ENCODE measurements at places on chromosomes 12 and 14. TPM values are rescaled to one million over a fixed set of nuclear protein-coding genes. Genes with fewer than 3 reads are reported as not detected.

DNA sequence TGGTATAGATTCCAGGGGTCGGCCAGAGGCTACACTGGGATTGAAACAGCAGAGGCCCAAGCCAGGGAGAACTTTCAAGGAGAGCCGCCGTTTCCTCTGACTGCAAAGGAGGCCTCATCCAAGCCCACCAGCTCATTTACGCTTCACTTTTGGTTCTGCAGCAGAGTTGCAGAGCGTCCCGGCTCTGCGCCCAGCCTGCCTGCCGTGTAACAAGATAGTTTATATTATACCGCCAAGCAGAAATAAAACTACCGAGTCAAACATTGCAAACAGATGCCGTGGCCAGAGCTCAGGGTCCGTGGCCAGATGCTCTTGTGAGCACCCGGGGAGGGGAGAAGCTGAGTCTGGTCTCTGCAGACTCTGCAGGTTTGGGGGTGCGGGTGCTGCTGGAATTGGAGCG, 60.7 kb upstream of the TBX3 start:
- no peaks in the 10 kb centered on the region for H3K4me1 ChIP-seq
- H3K27me3 ChIP-seq, result peaks cover 20% of the 10 kb centered on the region
- no peak for DNase-seq
- H3K27ac ChIP-seq, result no peak overlapping the region

Gene CPNE8
- total RNA-seq, result 1.7 TPM

- DNase-seq, result no peak
- peaks cover 26% of the 10 kb centered on the region for H3K27me3 ChIP-seq
- no peaks in the 10 kb centered on the region for H3K36me3 ChIP-seq
- H3K4me3 ChIP-seq, result no peak overlapping the region
- H3K4me1 ChIP-seq, result peaks cover 3% of the 10 kb centered on the region
These were observed 49.4 kb downstream of the CD9 start for GRCh38 chr12:6249580-6249979.

- H3K4me3 ChIP-seq, result no peak overlapping the region
- no peak for DNase-seq
- no peak overlapping the region for H3K27ac ChIP-seq
These were observed 121.7 kb downstream of the PPM1H start for GRCh38 chr12:62813031-62813829.

DNA sequence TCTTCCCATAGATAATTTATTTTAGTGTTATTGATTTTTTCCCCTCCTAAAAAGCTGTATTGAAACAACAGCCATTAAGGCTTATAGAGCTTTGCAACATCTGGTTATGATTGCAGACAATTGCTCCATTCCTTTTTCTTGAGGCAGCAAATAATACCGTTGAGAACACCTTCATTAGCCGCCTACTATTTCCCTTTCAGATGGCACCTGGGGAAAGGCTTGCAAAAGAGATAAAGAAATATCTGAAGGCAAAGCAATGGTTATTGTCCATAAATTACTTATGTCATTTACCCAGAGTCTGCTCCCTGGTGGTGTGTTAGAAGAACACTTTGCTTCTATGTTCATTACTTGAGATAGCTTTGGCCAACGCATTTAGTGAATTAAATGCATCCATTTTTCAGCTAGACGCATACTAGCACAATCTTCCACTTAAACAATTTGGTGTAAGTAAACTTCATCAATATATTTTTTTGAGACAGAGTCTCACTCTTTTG, 377.8 kb downstream of the KCNH5 start:
- no peak for DNase-seq
- no peaks in the 10 kb centered on the region for H3K36me3 ChIP-seq
- H3K27ac ChIP-seq, result no peak overlapping the region
- no peak overlapping the region for H3K4me3 ChIP-seq
- H3K4me1 ChIP-seq, result peaks cover 24% of the 10 kb centered on the region

DNA sequence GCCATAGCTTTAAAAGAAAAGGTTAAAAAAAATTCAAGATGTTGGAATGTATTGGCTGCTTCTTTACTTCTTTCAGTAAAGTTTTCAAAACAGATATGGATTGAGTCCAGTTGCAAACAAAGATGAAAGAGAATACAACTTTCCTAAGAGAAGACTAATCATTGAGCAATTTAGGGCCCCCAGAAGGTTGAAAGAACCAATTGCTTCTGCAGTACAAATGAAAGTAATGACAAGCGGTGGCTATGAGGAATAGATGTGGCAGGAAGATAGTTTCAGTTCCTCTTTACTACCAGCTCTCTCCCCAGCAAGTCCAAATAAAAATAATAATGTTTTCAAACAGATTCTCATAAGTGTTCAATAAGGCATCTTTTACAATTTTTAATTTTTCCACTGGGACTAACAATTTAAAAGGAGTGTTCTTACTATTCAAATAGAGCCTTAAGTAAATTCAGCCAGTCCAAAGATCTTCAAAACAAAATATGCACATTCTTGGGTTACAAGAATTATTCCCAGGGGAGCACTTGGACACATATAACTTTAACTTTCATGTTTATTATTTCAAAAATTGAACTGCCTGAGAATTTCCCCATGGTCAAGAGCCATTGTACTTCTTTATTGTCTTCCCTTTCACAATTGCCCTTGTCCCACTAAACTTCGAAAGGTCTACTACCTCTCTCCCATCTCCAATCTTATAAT, 62.3 kb upstream of the PPP1R12A start:
- no peaks in the 10 kb centered on the region for H3K27me3 ChIP-seq
- peaks cover 11% of the 10 kb centered on the region for H3K4me1 ChIP-seq
- H3K36me3 ChIP-seq, result no peaks in the 10 kb centered on the region
- DNase-seq, result no peak
- H3K4me3 ChIP-seq, result no peak overlapping the region
- no peak overlapping the region for H3K27ac ChIP-seq

Gene ALX1
- 3.2 TPM for total RNA-seq

GRCh38 chr12:6813363-6813762, 8.3 kb upstream of the GPR162 start:
- no peak overlapping the region for H3K27ac ChIP-seq
- no peak overlapping the region for H3K4me3 ChIP-seq
- H3K4me1 ChIP-seq, result peaks cover 8% of the 10 kb centered on the region
- DNase-seq, result no peak
- H3K27me3 ChIP-seq, result peaks cover 48% of the 10 kb centered on the region

Measured in progenitor cell of endocrine pancreas (in vitro differentiated cells).